ENCODE measurements at places on chromosomes 13 and 19.

DNA sequence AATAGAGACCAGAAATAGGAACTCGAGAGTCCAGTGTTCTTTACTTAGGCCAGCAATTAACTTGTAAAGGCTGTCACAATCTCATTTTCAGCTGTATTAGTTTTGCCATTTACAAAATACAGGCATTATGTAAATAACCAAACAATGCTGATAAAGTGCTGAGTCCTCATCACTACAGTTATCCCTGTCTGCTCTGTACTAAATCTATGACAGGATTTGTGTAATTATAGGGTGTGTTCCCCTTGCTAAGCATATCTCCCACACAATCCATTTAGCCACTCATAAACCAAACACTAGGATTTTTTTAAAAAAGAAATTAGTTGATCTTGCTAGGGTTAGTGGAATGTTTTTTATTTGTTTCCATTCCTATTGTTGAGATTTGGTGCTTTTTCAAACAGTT is 23.2 kb downstream of the PDX1 start:
- DNase-seq = no peak

DNA sequence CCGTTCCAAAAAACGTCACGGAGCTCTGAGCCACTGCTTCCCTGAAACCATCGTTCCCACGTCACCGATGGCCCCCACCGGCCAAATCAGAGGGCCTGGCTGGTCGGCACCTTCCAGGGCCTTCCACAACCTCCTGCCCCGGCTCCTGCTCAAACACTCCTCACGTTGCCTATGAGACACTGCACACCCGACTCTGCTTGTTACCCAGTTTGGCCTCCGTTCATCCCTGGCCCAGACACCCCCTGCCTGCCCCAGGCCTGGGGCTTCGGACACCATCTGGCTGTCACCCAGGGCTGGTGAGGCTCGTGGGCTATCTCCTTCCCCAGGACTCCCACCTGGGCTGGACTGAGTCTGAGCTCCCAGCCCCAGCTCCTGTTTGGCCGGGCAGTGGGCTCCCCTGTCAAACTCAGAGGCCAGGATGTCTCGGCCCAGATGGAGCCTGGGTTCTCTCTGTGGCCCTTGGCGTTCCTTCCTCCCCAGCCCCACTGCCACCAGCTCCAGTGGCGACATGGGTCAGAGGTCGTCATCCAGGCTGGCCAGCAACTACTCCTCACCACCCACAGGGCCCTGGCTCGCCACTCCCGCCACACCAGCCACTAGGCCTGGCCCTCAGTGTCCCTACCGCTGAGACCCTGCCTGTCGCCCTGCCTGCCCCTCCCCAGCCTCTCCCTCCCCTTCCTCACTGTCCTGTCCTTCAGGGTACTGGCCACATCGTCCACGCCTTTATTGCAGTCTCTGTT is 17.7 kb downstream of the CERS1 start:
- no peak for DNase-seq

DNA sequence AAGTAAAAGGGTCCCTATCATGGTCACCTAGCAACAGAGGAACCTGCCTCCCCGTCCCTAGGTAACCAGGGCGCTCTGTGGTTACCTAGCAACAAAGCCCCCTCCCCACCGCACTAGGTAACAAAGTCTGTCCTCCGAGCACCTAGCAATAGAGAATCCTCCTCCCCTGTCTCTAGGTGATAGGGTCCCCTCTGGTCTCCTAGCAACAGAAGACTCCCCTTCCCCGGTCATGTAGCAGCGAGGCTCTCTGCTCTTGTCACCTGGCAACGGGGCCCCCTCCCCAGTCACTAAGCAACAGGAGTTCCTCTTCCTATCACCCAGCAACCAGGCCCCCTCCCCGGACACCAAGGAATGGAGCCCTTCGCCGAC is 307 bp downstream of the JOSD2 start:
- no peak for DNase-seq

- DNase-seq = peak; percentile 44
These were observed 2.2 kb downstream of the RPS11 start for GRCh38 chr19:49498475-49498874.

GRCh38 chr13:52851137-52851962 is 2.9 kb upstream of the PCDH8 start:
- no peak for DNase-seq

GRCh38 chr19:45355402-45355801 is 14.9 kb downstream of the KLC3 start:
- no peak for DNase-seq

GRCh38 chr13:70580825-70581224 is 472.6 kb upstream of the KLHL1 start:
- DNase-seq = no peak

DNA sequence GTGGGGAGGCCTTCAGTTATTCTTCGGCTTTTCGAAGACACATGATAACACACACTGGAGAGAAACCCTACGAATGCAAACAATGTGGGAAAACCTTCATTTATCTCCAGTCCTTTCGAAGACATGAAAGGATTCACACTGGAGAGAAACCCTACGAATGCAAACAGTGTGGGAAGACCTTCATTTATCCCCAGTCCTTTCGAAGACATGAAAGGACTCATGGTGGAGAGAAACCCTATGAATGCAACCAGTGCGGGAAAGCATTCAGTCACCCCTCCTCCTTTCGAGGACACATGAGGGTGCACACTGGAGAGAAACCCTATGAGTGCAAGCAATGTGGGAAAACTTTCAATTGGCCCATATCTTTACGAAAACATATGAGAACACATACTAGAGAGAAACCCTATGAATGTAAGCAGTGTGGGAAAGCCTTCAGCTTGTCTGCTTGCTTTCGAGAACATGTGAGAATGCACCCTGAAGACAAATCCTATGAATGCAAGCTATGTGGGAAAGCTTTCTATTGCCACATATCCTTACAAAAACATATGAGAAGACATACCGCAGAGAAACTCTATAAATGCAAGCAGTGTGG is 11.8 kb downstream of the ZNF555 start:
- no peak for DNase-seq

DNA sequence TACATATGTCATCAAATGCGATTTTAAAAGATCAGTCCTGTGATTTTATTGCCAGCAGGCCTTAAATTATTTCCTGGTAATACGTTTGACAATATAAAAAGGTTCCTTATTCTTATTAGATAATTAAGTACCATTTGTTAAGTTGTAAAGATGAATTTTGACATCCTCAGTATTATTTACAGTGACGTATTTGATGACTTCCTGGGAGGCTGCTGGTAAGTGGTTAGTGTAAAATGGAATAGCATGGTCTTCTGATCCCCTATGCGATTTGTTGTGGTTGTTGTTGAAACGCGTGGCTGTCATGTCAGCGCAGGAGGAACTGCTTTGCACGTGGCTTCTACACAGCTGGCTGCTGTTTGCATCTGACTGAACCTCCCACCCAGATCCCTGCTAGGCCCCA is 99.7 kb downstream of the DCLK1 start:
- no peak for DNase-seq

GRCh38 chr13:34417896-34418295 is 524.2 kb upstream of the NBEA start:
- DNase-seq = no peak

- no peak for DNase-seq
These were observed 689.0 kb upstream of the SLITRK1 start for GRCh38 chr13:84571264-84571663.
